Posterior cingulate gyrus (tissue), 11 donors: ENCODE measurements at places on chromosomes 3 and 15.
A peak's percentile ranks its signal among the peaks of the same experiment; 100 is the strongest.

GRCh38 chr3:44198284-44199269 lies 43.1 kb upstream of the TOPAZ1 start:
- DNase-seq = peak; percentile 65

DNA sequence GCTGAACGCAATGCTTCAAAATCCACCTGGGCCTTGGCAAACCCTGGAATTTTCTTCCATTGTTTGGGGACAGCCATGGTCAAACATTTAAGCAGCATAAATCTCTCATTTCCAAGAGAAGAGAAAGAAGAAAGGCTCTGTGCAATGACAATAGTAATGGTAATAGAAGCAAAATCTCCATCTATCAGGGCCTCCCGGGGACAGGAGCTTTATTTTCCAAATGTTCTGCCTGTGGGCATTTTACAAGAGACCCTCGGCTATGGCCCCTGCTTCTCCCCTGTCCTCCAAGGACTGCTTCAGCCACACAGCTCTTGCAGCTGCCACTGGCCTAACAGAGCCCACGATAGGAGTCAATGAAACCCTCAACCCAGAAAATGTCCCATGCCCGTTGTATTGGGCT lies 12.7 kb upstream of the FAM240A start:
- DNase-seq = peak; percentile 22

DNA sequence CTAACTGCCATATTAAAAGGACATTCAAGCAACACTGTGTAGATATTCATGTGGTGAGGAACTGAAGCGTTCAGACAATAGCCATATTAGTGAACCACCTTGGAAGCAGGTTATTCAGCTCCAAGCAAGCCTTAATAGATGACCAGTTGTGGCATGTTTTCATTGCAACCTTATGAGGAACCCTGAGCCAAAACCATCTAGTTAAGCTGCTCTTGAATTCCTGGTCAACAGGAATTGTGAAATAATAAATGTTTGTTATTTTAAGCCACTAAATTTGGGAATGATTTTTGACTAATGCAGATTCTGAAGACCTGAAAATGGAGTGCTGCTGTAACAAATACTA lies 73.0 kb downstream of the SPRED1 start:
- no peak for DNase-seq

GRCh38 chr15:21262851-21263425 lies 177.4 kb downstream of the POTEB3 start:
- no peak for DNase-seq

- no peak for DNase-seq
Observed at GRCh38 chr3:175605851-175606250, 746.7 kb downstream of the NAALADL2 start.

GRCh38 chr3:66822186-66823008 lies 175.7 kb upstream of the KBTBD8 start:
- peak; percentile 12 for DNase-seq

GRCh38 chr3:101932326-101933068 lies 83.2 kb downstream of the NFKBIZ start:
- DNase-seq = no peak

DNA sequence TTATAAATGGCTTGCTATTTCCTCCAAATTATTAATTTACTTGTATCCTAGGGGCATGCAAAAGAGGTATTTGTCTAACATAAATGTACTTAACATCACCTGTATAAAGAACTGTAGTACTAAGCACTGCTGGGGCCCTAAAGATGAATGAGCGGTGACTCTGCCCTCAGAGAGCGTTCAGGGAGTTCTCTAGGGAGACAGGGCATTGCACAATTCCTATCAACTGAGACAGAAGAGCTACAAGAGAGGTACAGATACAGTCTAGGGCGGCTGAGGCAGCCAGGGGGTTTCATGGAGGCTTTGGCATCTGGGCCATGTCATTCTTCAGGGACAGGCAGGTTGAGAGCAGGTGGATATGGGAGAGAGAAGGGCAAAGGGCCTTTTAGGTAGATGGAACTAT lies 39.9 kb upstream of the PARL start:
- DNase-seq = no peak

GRCh38 chr3:75218577-75218976 lies 445.6 kb upstream of the FRG2C start:
- no peak for DNase-seq

DNA sequence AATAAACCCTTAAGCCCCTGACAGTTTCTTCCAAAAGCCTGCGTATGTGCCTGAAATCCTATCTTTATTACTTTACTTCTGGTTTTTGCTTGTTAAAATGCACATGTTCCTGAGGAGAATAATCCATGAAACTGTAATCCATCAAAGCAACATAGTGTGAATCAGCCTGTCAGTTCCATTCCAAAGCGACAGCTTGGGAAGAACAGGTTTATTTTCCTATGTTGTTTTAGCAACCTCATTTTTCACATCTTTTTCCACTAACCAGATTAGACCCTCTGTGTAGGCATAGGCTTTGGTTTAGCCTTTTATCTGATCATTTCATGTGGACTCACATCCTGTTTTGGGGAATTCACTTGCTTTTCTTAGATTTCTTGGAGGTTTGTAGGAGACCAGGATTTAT lies 988.0 kb downstream of the SQOR start:
- DNase-seq = no peak

DNA sequence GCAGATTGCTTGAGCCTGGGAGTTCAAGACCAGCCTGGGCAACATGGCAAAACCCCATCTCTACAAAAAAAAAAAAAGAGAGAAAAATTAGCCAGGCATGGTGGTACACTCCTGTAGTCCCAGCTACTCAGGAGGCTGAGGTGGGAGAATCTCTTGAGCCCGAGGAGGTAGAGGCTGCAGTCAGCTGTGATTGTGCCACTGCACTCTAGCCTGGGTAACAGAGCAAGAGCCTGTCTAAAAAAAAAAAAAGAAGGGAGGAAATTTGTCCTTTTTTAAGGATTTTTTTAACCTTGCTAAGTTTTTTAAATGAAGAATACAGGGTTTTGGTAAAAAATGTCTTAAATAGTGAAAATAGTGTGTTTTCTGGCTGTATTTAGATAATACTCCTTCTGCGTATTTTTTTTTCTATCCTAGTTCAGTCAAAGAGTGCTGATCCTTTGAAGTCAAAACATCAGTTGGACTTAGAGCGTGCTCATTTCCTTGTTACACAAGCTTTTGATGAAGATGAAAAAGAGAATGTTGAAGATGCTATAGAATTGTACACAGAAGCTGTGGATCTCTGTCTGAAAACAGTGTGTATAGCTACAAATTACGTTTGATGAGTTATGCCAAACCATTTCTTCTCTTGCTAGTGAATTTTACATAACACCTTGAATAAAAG lies 11.1 kb downstream of the CAPN7 start:
- DNase-seq = no peak

- DNase-seq = no peak
Observed at GRCh38 chr3:51057121-51057520, 328.0 kb upstream of the MANF start.

DNA sequence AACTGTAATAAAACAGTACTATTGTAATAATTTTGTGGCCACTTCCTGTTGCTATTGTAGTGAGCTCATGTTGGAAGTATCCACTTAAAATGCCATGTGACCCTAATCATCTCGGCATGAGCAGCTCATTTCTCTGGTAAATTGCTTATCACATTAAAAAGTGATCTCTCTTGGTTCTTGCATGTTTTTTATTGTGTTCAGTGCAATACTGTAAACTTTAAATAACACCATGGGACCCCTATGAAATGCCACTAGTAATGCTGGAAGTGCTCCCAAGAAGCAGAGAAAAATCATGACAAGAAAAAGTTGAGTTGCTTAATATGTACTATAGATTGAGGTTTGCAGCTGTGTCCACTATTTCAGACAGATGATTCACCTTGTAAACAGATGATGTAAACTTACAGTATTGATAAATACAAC lies 45.6 kb downstream of the NMD3 start:
- DNase-seq = no peak

DNA sequence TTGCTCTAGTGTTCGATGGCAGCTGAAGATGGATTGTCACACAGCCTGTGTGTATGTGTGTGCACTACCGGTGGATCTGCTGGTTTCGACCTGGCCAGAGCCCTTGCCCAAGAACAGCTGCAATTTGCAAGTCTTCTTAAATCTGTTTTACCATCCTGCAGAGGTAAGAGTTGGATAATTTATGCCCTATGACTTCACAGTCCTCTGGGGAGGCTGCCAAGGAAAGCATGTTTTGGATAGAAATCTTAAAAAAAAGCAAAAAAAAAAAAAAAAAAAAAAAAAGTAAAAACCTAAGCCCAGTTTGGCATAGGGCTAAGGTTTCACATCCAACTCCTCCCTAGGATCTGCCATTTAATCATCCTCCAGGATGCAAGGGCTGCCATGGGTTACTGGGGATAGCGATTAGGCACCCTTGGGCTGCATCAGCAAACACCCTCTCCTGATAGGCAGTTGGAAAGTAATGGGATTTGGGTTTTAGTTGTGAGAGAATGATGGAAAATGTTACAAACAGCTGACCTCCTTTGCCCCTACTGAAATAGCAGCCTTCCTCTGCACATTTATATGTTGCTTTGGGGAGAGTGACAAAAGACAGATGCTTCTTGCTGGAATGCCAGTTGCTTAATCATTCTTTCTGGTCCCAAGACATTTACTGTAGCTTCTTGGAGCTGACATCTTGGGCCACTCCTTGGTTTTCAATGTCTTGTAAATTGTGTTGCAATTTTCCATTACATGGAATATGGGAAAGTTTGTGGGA lies 35.4 kb downstream of the CD200R1L start:
- no peak for DNase-seq

- DNase-seq = no peak
Observed at GRCh38 chr3:72318504-72319193, 529.6 kb downstream of the SHQ1 start.

DNA sequence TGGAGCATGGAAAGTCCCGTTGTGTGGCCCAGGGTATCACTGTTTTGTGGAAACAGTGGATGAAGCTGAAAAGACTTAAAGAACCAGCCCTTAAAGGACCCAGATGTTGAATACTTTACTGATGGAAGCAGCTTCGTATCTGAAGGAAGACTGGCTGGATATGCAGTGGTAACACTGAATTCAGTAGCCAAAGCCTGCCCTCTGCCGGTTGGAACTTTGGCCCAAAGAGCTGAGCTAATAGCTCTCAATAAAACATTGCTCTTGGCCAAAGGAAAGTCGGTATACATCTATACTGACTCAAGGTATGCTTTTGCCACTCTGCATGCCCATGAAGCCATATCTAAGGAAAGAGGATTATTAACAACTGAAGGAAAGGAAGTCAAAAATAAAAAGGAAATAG lies 885.4 kb downstream of the PDCD6IP start:
- peak; percentile 53 for DNase-seq

DNA sequence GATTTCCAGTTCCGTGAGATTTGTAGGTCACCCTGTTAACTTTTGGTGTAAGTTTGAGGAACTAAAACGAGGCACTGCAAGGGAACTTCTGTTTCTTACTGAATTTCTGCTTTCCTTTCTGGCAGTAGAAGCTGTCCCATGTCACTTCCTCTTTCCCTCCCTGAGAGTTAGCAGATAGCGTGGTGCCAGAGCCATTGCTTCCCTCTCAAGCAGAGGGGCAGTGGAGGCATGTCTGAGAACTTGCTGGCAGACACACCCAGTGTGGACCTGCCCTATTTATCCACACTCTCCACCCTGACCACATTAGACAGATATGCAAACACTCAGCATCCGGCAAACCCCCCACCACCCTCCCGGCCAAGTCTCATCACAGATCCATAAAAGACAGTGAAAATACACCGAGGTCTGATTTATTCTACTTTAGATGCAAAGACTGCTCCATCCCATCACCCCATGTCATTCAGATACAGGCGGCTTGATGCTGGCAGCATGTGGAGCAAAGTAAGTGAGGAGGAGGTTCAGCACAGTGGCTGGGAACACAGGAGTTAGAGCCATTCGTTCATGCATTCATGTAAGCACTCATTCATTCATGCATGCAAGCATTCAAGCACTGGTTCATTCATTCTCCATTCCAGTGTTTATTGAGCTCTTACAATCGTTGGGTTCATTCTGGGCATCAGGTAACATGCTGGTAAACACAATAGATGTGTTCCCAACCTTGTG lies 324.7 kb downstream of the SHQ1 start:
- DNase-seq = no peak

GRCh38 chr3:33030246-33030645 lies 66.7 kb downstream of the GLB1 start:
- no peak for DNase-seq

GRCh38 chr3:141375381-141376301 lies 7.3 kb downstream of the ZBTB38 start:
- DNase-seq = no peak

GRCh38 chr15:39301589-39301999 lies 279.3 kb upstream of the THBS1 start:
- DNase-seq = no peak

DNA sequence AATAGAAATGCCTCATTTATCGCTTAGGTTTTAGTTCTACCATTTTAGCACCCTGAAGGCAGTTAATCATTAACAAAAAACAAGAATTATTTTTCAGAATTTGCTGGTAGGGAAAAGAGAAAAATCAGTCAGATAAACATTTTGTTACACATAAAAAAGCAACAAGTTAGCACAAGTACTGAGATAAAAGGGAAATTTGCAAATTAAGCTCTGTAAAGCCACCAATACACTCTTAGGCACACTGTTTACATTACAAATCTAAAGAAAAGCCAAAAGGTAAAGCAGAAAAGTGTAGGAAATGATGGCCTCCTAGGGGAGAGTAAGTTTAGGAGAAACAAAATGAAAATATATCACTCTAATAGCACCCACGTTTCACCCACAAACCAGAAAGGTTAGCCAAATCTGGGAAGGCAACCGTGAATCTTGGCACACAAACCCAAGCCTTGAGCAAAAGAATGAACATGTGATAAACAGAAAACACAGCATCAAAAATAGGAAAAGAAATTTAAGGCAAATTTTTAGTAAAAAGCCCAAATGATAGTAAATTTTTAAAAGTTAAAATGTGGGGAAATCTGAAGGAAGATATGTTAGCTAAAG lies 1.6 kb upstream of the SATB1 start:
- no peak for DNase-seq

GRCh38 chr3:102069211-102069662 lies 219.9 kb downstream of the NFKBIZ start:
- DNase-seq = no peak

DNA sequence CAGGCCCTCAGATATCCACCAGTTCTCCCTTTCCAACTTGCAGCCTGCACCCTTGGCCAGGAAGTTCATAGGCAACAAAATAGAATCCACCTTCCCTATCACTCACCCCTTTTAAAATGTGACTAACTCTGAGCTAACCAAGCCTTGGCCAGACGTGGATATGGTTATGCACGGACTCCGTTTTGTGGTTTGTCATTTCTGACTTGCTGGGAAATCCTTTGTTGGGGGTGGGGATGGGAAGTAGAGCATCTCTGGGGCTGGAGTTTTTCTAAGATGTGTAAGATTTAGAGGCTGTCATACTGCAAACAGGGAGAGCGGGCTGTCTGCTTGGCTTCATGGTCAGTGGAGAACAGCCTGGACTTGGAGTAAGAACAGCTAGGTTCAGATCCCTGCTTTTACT lies 62.6 kb downstream of the SMAD3 start:
- DNase-seq = no peak

- DNase-seq = no peak
Observed at GRCh38 chr3:21620511-21621155, 130.4 kb downstream of the ZNF385D start.

GRCh38 chr15:83651541-83651940 lies 2.4 kb upstream of the ADAMTSL3 start:
- no peak for DNase-seq
